Activated CD4-positive, alpha-beta T cell treated with anti-CD3 and anti-CD28 coated beads, Interleukin-2, amount 50 U/mL, for 4 hours (primary cell): ENCODE measurements at places on chromosomes 16 and 17.

- peak; percentile 33 for DNase-seq
These were observed 8.5 kb downstream of the CCL18 start for GRCh38 chr17:36072431-36073121.

DNA sequence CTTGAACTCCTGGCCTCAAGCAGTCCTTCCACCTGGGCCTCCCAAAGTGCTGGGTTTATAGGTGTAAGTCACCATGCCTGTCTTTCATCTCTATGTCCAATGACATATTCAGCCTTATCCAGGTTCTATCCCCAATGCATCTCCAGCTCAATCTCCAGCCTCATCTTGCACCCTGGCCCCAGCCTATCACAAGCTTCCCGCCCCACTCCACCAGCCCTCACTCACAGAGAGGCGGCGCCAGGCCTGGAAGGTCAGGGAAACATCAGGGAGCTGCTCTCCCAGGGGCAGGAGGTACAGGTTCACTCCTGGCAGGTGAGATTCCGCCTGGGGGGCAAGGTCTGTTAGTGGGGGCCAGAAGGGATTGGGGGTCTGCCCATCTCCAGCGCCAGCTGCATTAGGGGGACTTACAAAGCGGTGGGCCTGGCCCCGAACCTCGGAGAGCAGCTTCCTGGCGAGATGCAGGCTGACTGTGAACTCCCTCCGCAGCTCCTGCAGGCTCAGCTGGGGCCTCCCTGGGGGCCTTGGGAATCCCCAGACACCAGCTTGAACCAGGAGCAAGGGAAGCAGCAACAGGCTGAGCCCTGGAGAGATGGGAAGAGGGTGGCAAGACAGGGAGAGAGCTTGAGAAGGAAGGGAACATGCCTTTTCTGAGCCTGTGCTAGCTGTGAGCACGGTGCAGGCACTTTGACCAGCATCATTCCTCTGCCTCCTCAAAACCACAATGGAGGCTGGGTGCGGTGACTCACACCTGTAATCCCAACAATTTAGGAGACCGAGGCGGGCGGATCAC is 3.0 kb downstream of the IL27 start:
- DNase-seq, result no peak

DNA sequence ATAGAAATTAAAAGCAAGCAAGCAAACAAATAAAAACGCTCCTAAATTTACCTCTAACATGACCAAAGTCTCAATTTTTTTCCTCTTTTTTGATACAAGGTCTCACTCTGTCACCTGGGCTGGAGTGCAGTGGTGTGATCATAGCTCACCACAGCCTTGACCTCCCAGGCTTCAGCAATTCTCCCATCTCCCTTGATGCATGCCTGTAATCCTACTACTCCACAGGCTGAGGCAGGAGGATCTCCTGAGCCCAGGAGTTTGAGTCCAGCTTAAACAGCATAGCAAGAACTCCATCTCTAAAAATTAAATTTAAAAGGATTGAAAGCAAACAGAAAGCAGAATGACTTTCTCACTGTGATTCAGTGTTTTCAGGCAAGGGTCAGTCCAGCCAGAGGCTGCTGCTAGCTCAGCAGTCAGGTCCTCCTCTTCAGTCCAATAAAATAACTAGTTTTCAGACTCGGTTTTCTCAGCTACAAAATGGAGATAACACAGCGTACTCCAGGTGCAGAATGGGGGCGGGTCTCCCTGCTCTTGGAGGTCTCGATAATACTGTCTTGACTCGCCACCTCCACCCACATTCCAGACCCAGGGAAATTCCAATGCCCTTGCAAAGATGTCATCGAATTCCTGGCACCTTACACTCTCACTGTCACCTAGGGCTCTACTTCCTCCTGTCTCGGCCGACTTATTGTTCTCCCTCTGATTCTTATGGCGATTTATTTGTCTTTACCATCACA is 20.7 kb upstream of the MRTFB start:
- no peak for DNase-seq

GRCh38 chr17:78875363-78876093 is 27.5 kb downstream of the CEP295NL start:
- DNase-seq, result no peak

DNA sequence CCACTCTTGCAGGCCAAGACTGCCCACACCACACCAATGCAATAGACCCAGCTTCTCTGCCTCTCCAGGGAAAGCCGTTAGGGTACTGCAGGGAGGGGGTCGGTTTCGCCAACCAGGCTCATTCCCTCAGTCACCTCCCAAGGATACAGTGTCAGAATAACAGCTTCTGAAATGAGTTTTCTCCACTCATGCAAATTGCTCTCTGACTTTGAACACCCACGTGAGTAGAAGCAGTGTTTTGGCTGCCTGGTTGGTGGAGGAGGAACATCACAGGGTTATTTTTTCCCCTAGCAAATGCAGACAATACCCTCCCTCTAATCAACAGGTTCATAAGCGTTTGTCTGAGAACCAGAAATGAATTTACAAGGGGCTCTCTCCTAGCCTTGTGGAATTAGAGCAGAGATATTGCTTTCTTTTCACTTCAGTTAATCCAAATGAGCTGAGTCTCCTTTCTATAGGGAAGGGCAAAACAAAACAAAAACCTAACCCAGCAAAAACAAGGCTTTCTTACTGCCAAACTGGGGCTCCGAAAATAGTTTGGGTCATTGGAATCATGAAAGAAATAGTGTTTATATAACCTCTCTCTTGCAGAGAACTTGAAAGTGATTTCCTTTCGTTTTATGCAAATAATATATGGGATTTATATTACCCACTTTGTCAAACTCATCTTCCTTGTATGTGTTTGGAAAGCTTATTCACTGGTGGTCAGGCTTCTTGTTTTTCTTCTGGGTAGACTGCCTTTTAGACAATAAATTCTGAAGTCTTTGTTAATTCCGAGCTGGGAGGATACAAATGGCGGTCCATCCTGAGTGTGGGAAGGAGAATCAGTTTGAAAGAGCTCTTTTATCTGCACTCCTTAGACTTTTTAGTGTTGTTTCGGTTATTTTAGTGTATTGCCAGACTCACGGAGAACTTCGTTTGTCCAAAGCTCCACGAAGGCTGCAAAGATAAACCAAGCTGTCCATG is 229.9 kb downstream of the MSI2 start:
- DNase-seq, result no peak

DNA sequence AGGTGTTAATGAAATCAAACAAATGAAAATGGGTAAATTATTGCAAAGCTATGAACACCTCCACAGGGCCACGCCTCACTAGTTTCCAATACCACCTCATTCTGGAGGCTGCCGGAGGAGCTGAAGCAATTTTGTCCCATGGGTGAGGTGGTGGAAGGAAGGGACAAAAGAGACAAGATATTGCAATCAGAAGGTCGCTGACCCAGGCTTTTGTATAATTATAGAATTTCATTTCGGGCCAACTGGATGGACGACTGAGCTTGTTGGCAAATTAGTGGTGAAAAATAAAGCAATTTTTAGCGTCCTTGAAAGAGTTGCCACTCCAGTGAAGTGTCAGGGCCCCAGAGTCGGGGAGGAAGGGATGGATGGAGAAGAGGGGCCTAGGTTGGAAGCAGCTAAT is 147.9 kb downstream of the CYLD start:
- no peak for DNase-seq

GRCh38 chr16:5982979-5983378 is 885.4 kb upstream of the EEF2KMT start:
- no peak for DNase-seq
